ENCODE measurements at places on chromosomes 5 and 9.
A peak's percentile ranks its signal among the peaks of the same experiment; 100 is the strongest.

DNA sequence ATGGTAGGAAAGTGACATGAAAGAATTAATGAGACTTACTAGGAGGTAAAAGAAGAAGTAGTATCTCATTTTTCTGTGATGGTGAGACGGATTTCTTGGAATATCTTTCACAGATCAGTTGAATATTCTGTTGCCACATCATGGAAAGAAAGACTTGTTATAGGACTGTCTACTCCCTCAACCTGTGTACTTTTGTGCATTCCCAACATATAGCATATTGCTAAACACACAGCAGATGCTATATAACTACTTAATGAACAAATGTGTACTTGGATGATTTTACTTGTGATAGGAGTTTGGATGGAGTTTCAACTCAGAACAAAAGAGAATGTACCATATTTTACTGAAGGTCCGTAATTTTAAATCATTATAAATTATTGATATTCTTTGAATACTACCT, 128.5 kb downstream of the LURAP1L start:
- no peak for DNase-seq

- DNase-seq = no peak
Measured at GRCh38 chr9:21336457-21336856, 1.3 kb upstream of the KLHL9 start.

GRCh38 chr9:131478421-131478868, 24.3 kb upstream of the POMT1 start:
- DNase-seq = peak; percentile 32

- DNase-seq = no peak
Measured at GRCh38 chr9:114264806-114265550, 57.9 kb upstream of the ORM1 start.

DNA sequence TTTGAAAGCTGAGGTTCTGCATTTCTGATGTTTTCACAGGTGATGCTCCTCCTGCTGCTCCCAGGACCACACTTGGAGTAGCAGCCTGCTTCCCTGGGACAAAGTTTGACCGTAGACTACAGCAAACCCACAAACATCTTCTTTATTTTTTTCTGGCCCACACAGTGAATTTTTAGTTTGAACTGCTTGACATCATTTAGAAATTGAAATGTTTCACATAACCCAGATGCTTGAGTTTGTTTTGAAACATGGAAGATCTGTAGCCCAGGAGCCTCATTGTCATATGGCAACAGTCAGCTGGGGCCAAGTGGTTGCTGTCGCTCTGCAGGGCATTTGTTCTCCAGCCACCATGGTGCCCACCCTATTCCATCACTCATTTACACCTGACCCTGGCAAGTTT, 8.4 kb downstream of the SH3TC2 start:
- no peak for DNase-seq

DNA sequence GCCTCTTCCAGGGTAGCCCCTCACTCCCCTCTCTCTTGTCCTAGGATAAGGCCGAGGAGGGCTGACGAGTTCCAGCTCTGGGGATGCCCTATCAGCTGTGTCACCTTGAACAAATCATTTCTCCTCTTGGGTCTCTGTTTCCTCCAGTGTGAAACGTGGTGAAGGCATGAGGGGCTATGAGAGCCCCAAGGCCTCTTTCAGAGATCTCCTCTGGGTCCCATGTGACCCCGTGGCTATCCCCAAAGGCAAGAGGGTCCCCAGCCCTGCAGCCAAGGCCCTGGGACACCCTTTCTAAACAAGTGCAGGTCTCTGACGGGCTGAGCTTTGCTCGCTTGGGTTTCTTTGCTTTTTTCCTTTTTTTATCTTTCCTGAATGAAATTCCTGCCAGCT, 25.5 kb upstream of the SPTLC1 start:
- DNase-seq = no peak

- DNase-seq = no peak
Measured at GRCh38 chr5:138263581-138263980, 10.8 kb downstream of the GFRA3 start.

GRCh38 chr5:63125862-63126261, 547.2 kb downstream of the LRRC70 start:
- no peak for DNase-seq

DNA sequence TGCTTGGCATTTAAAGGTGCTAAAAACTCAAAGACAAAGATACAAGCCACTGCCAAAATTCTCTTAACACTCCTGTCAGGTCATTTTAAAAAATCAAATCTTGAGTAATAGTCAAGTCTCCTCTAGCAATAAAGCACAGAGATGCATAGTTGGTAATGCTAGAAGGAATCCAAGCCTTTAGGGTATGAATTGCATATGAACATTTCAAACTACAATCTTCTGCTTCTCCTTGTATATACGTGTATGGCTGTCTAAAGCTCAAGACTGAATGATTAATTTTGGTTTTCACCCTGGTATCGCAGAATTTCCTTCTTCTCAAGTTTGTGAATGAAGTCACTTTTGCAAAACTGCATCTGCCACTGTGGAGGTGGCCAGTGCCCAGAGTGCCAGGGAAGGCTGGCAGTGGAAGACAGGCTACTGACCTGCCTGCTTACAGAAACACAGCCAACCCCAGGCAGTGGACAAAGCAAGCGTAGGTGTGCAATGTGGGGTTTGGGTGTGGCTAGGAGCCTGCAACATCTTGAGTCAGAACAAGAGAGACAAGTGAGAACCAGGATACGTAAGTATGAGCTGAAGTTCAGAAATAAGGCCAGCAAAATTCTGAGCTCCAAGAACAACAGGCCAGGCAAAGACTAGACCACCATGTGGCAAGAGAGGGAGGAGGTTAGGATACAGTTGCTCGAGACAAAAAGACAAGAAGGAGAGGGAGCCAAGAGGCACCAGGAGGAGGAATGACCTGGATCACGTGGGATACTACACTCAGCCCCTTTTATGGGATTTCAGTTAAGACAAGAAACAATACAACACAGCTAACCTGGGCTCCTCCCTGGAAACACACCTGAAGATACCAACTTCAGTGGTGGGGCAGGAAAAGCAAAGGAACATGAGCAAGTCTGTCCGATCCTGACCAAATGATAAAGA, 22.6 kb downstream of the MYO10 start:
- DNase-seq = no peak

GRCh38 chr5:133082128-133082527, 30.3 kb downstream of the HSPA4 start:
- no peak for DNase-seq

DNA sequence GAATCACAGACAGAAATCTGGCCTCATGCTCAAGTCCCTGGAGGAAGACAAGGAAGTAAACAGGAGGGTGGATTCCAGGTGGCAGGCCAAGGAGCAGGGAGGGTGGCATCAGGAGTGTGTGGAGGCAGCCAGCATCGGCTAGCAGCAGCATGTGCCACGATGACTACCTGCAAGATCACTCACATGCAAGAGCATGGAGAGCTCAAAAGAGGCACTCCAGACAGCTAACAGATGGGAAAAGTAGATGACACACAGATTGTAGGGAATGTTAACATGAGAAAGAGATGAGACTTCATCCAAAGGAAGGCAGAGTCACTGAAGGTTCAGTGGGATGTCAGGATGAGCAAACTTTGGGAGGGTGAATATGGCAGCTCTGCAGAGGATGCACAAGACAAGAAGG, 104.3 kb downstream of the SEMA5A start:
- DNase-seq = no peak

- no peak for DNase-seq
Measured at GRCh38 chr9:70013598-70014196, 30.0 kb upstream of the MAMDC2 start.

GRCh38 chr9:85892401-85892800, 48.5 kb upstream of the NAA35 start:
- DNase-seq = no peak

DNA sequence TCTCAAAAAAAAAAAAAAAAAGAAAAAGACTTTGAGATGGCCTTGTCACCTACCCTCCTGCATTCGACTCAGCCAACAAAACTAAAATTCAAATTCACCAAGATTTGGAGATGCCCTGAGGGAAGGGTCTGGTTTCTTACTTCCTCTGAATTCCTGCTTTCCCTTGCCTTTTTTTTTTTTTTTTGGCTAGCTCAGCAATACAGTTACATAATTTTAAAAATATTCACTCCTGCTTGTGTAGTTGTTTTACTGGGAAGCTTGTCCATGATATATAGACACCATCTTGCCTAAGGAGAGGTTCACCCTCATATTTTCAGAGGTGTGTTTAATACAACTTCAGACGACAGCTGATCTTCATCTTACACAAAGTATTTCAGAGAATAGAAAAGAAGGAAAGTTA, 21.3 kb upstream of the SERINC5 start:
- DNase-seq = no peak

DNA sequence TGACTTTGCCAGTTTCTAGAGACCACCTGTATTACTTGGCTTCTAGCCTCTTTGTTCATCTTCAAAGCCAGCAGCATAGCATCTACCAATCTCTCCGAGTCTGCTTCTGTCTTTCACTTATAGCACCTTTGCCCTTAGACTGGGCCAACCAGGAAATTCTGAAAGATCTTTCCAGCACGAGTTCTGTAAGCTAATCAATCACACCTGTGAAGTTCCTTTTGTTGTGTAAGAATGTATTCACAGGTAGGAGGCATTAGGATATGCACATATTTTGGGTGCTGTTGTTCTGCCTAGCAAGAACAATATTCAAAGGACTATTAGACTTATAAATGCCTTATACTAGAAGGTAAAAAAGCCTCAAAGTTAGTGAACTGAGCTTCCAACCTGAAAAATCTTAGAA, 232.1 kb downstream of the CDH12 start:
- no peak for DNase-seq

- no peak for DNase-seq
Measured at GRCh38 chr5:108730617-108731340, 16.9 kb upstream of the FER start.

DNA sequence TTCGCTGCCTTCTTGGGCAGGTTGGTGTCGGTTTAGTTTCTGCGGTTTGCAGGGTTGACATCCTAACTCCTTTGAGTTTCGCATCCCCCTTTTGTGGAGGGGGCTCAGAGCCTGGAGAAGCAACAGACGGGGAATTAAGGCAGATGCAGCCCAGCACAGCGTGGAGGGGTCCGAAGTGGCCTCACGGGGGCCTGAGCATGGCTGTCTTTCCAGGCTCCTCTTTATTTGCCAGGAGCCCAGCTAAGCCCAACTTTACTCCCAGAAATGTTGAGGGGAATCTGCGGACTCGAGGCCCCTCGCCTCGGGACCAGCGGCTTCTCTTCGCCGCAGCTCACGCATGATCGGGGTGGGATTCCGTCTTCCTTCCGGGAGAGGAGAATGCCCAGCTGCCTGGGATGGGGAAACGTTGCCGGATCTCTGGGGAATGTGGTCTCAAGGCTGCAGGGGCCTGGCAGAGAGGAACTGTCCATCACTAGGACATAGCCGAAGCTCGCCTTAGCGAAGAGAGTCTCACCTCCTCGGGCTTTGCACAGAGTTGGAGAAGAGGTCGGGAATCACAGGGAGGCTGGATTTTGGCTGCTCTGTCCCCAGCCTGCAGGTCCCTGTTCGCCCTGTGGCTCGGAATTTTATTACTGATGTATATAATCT, 1.3 kb downstream of the RAI14 start:
- DNase-seq = no peak

DNA sequence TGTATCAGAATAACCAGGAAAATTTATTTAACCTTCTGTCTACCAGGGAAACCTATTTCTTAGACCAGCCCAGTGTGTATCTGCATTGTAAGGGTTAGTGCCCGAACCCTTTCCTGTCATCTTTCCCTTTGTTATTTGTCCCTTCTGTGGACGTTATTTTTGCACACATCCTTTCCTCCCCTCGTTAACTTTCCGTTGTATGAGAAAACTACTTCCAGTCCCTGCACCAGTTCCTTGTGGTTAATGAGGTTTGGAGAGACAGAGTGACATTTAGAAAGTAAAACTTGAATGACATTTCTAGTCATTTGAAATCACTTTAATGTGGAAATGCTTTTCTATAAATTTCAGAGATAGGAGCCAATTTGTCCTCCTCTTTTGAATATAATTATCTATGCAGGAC, 4.3 kb upstream of the IFNB1 start:
- no peak for DNase-seq

- no peak for DNase-seq
Measured at GRCh38 chr5:131945551-131946168, at the start of gene MEIKIN. Gene MEIKIN (minus strand): TSS chr5:131945663. CDS start chr5:131945505, 158 bp downstream.

DNA sequence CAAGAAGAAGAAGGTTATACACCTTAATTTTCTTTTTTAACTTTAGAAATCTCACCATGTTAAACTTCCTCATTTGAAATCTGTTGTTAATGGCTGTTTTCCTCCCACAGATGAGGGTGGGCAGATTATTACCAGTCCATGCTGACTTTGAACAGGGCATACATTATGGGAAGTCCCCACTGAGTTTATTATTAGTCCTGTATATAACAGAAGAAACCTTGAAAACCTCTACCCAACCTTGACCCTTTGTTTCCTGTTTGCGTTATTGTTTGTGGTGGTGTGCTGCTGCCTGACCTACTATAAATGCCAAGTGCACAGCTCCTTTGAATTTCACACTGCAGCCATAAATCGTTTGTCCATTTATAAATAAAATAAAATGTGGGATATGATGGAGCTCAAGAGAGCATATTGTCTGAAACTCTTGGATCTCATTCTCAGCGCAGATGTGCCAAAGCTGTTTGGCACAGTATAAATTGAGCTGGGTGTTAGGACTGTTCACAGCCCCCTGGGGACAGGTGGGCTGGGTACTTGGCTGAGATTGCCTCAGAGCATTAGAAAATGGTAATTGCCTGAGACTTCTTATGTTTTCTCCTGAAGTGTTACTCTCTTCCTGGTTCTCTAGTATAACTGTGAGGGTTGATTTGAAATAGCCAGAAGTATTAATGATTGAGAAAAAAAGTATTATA, 139.6 kb downstream of the SPATA31D1 start:
- no peak for DNase-seq

DNA sequence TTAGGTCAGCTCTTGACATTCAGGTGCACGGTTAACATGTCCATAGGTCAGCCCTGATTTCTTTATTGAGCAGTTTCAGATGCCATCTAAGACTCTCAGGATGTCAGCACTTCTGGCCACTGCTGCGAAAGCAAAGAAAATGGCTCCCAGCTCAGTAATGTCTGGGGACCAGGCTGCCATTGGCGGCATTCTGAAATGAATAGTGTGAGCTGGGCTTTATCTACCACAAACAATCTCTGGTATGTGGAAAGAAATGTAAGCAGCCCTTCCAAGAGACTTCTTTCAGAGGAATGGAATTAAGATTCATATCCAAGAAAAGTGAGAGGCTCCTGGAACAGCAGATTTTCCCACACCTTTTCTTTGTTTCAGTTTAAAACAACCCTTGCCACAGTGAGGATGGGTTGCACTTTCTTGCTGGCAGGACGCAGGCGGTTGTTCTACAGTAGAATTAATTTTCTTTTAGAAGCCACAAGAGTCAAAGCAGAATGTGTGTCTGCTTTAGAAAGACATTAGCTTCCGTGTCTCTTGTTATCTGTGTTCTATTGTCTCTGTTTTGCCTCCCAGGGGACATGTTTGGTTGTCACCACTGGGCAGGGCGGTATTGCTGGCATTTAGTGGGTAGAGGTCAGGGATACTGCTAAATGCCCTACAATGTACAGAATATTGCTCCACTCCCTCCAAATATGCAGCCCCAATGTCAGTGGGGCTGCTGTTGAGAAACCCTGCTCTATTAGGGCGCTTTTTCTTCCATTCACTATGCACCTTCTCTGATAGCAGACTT, 149.9 kb upstream of the ANKH start:
- DNase-seq = no peak

GRCh38 chr5:180070756-180071530, 616 bp downstream of the RNF130 start:
- no peak for DNase-seq

Measured in stimulated activated CD8-positive, alpha-beta memory T cell treated with anti-CD3 and anti-CD28 coated beads, Interleukin-7, amount 100 ng/mL, for 1 hour (primary cell).